ENCODE measurements at places on chromosomes 6 and 20.

DNA sequence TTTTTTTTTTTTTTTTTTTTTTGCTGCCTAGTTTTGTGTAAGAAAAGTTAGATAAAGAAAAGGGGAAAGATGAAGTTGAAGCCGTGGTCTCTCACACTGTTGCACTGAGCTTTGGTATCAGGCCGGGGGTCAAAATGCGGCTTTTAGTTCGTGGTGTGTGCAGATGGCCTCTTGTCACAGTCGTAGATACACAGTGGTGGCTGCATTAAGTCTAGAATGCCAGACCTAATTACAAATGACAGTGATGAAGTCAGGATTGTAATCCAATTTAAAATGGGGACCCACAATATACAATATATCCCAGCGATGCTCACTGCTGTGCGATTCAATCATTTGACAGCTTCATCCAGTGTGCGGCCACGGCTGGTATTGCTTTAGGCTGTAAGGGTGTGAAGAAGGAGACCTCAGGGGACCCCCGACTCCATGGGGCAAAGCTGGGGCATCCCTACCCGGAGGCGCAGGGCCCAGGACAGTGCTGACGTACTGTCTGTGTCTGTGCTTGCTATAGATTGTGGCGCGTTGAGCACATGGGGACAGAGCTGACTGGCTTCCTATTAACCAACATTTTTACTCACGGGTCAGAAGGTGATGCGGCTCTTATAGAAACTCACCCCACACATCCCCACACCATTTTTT, 210.0 kb upstream of the SOX4 start:
- no peak for DNase-seq

DNA sequence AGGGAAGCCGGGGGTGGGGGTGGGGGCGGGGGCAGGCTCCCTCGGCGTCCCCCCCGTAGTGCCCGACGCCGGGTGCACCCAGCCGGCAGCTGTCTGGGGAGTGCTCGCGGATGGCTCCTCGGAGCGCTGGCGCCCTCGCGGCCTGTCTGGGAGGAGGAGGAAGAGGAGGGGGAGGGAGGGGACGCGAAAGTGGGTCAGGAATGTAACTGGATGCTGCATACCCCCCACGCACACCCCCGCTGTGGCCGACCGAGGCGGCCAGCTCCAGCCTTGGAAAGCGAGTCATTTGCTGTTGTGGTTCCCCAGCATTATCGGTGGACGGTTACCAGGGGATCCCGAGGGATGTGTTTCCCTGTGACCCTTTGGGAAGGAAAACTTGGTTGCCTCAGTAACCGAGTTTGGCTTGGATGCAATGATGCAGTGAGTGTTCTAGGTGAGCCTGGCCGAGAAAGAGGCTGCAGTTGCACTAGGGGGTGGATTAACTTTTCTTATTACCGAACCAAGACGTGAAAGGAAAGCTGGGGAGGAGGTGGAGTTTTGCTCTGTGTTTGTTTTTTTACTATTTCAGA, 55.2 kb upstream of the RREB1 start:
- DNase-seq: no peak

DNA sequence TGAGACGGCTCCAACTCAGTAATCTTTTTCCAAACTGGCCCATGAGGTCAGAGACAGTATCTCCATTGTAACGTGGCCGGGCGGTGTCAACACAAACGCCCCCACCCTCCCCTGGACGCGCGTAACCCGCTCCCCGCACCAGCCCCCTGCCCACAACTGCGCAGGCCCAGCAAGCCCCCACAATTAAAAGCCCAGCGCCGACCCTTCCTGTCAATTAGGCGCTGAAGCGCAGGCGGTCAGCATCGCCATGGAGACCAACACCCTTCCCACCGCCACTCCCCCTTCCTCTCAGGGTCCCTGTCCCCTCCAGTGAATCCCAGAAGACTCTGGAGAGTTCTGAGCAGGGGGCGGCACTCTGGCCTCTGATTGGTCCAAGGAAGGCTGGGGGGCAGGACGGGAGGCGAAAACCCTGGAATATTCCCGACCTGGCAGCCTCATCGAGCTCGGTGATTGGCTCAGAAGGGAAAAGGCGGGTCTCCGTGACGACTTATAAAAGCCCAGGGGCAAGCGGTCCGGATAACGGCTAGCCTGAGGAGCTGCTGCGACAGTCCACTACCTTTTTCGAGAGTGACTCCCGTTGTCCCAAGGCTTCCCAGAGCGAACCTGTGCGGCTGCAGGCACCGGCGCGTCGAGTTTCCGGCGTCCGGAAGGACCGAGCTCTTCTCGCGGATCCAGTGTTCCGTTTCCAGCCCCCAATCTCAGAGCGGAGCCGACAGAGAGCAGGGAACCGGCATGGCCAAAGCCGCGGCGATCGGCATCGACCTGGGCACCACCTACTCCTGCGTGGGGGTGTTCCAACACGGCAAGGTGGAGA, at the start of the genes HSPA1A and HSPA1L:
TSS of gene HSPA1A (plus strand) at position 519 of the 814 bp plus-strand sequence. CDS start at position 733, 214 bp downstream.
TSS of gene HSPA1L (minus strand) at position 259 of the 814 bp plus-strand sequence. CDS start 3,311 bp downstream, outside the sequence.
- DNase-seq: peak; percentile 93

DNA sequence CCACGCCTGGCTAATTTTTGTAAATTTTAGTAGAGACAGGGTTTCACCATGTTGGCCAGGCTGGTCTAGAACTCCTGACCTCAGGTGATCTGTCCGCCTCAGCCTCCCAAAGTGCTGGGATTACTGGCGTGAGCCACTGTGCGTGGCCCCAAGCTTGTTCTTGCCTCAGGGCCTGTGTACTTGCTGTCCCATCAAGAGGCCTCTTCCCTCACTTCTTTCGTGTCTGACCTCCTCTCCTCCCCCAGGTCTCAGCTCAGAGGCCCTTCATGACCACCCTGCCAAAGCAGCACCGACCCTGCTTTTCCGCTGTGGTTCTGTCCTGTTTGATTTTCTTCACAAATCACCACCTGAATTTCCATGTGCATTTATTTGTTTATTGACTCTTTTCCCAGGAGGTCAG, 10.5 kb upstream of the UBE2V1 start:
- no peak for DNase-seq

- no peak for DNase-seq
These were observed 7.8 kb upstream of the GFOD1 start for GRCh38 chr6:13495112-13495776.

GRCh38 chr6:153511896-153512496, 380.9 kb upstream of the RGS17 start:
- peak; percentile 31 for DNase-seq

GRCh38 chr20:62219992-62220665, at the start of gene HRH3:
Gene HRH3 (minus strand): TSS chr20:62220278. CDS start chr20:62219970, 308 bp downstream.
- DNase-seq: peak; percentile 19

Measured in activated CD4-positive, alpha-beta T cell treated with anti-CD3 and anti-CD28 coated beads, Interleukin-2, amount 50 U/mL, for 16 hours (primary cell).